ENCODE measurements at places on chromosomes 13 and 19. TPM values are rescaled to one million over a fixed set of nuclear protein-coding genes. Genes with fewer than 3 reads are reported as not detected.
A peak's percentile ranks its signal among the peaks of the same experiment; 100 is the strongest.

DNA sequence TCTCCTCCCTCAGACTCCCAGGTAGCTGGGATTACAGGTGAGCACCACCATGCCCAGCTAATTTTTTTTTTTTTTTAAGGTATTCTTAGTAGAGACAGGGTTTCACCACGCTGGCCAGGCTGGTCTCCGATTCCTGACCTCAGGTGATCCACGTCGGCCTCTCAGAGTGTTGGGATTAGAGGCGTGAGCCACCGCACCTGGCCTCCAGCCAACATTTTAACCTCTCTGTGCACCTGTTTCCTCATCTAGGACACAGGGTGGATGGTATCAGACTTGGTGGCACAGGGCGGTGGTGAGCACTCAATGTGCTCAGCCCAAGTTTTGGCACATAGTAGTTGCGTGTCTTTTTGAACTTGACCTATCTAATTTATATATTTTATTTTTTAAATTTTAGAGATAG lies 12.5 kb downstream of the APBA3 start:
- peaks cover 2% of the 10 kb centered on the region for H3K27me3 ChIP-seq
- H3K36me3 ChIP-seq: no peaks in the 10 kb centered on the region
- no peaks in the 10 kb centered on the region for H3K4me1 ChIP-seq
- no peak overlapping the region for H3K4me3 ChIP-seq

GRCh38 chr13:60671386-60671785 lies 274.4 kb downstream of the TDRD3 start:
- no peaks in the 10 kb centered on the region for H3K4me1 ChIP-seq
- DNase-seq: no peak
- no peaks in the 10 kb centered on the region for H3K27me3 ChIP-seq
- no peak overlapping the region for H3K4me3 ChIP-seq
- H3K36me3 ChIP-seq: no peaks in the 10 kb centered on the region
- no peak overlapping the region for H3K27ac ChIP-seq

GRCh38 chr13:61086087-61086486 lies 329.6 kb downstream of the PCDH20 start:
- H3K4me1 ChIP-seq: no peaks in the 10 kb centered on the region
- H3K36me3 ChIP-seq: peaks cover 5% of the 10 kb centered on the region
- no peak for DNase-seq
- H3K27me3 ChIP-seq: no peaks in the 10 kb centered on the region
- H3K4me3 ChIP-seq: no peak overlapping the region

DNA sequence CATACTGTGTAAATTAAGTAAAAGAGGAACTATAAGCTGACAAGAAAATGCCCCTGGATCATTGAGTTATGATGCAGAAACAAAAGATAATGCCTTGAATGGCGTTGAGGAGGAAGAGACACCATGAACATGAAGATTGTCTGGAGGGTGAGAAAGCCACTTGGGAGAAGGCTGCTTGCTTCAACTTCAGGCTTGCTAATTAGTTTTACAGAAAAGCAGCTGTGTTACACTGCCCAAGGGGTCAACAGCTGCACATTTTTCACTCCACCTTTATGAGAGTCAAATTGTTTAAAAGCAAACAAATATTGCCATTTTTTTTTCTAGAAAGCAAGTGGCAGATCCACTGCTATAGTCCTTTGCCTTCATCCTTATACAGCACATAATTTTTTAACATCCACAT lies 35.5 kb upstream of the KLF12 start:
- H3K36me3 ChIP-seq: no peaks in the 10 kb centered on the region
- H3K27ac ChIP-seq: no peak overlapping the region
- no peak for DNase-seq
- H3K4me3 ChIP-seq: no peak overlapping the region
- peaks cover 7% of the 10 kb centered on the region for H3K4me1 ChIP-seq

DNA sequence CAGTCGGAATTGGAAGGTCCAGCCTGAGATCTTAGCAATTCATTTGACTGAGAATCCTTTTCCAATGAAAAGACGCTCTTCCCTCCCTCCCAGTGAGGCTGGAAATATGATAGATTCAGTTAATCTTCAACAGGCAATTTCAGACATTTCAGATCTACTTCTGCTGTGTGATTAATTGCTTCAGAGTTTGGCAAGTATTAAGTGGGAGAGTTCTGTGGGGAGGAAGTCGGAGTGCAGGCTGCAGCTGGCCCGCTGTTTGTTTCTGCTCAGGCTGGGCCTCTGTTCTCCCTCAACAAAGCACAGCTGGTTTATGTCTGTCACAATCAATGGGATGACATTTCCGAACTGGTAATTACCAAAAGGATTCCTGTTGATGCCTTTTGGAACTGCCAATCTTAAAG lies 178.2 kb downstream of the NDFIP2 start:
- H3K4me1 ChIP-seq: no peaks in the 10 kb centered on the region
- DNase-seq: no peak
- H3K27ac ChIP-seq: no peak overlapping the region
- H3K4me3 ChIP-seq: no peak overlapping the region
- H3K27me3 ChIP-seq: peaks cover 14% of the 10 kb centered on the region
- H3K36me3 ChIP-seq: no peaks in the 10 kb centered on the region

DNA sequence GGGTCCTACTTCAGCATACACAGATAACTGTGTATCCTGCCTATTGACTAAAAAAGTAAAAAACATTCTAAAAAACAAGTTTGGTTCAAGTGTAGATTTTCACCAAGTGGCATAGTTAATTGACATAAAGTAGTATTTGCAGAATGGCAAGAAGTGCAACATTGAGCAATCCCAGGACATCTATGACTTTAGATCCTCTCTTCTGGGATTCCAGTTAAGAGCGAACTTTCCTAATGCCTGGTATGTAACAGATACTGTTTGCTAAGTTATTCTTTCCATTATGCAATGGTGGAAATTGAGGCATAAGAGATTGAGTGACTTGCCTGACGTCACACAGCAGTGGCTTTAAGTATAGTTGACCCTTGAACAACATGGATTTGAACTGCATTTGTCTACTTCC lies 96.1 kb downstream of the ZMYM2 start:
- H3K4me1 ChIP-seq: peaks cover 2% of the 10 kb centered on the region
- no peak for DNase-seq
- H3K4me3 ChIP-seq: no peak overlapping the region
- H3K27me3 ChIP-seq: no peaks in the 10 kb centered on the region
- H3K27ac ChIP-seq: no peak overlapping the region
- peaks cover 12% of the 10 kb centered on the region for H3K36me3 ChIP-seq

DNA sequence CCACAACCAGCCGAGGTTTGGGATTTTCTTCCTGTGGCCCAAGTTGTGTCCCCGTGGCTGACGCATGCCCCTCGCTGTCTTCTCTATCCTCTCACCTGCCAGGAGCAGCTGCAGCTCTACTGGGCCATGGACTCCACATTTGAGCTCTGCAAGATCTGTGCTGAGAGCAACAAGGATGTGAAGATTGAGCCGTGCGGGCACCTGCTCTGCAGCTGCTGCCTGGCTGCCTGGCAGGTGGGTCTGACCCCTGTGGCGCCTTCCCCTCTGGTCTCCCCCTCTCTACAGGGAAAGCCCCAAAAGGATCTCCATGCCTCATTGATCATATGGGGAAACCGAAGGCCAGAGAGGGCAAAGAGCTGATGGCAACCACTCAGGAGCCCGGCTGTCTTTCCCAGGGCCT lies 14.6 kb downstream of the CBLC start:
- DNase-seq: no peak
- H3K4me3 ChIP-seq: no peak overlapping the region
- H3K27ac ChIP-seq: no peak overlapping the region

- no peak for DNase-seq
- H3K36me3 ChIP-seq: peaks cover 4% of the 10 kb centered on the region
- peaks cover 19% of the 10 kb centered on the region for H3K4me1 ChIP-seq
- H3K27me3 ChIP-seq: peaks cover 15% of the 10 kb centered on the region
- H3K27ac ChIP-seq: no peak overlapping the region
- H3K4me3 ChIP-seq: no peak overlapping the region
Measured at GRCh38 chr19:46019270-46019669, 3.6 kb downstream of the PGLYRP1 start.

- no peaks in the 10 kb centered on the region for H3K4me1 ChIP-seq
- no peaks in the 10 kb centered on the region for H3K27me3 ChIP-seq
- H3K36me3 ChIP-seq: no peaks in the 10 kb centered on the region
- H3K27ac ChIP-seq: no peak overlapping the region
- H3K4me3 ChIP-seq: no peak overlapping the region
Measured at GRCh38 chr13:91459485-91459884, 61.1 kb downstream of the GPC5 start.

DNA sequence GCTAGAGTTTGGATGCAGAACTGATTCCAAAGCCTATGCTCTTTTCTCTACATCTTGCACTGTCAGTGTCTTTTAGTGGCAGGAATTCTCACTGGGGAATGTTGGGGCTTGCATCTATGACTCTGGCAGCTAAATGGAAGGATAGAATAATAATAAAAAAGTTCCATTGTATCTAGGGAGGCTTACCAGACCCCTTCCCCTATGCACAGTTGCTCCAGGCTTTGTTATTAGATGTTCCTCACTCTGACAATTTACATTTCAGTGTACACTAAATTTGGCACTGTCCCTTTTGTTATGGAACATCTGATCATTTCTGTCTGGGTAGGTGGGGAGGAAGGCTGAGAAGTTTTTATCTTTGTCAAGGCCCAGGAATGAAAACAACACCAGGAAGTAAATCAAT lies 3.7 kb upstream of the TRIM13 start:
- no peaks in the 10 kb centered on the region for H3K27me3 ChIP-seq
- H3K4me1 ChIP-seq: peaks cover 10% of the 10 kb centered on the region
- no peak overlapping the region for H3K27ac ChIP-seq
- no peak overlapping the region for H3K4me3 ChIP-seq
- peaks cover 4% of the 10 kb centered on the region for H3K36me3 ChIP-seq

The CYP2F1 gene
- total RNA-seq: not detected

DNA sequence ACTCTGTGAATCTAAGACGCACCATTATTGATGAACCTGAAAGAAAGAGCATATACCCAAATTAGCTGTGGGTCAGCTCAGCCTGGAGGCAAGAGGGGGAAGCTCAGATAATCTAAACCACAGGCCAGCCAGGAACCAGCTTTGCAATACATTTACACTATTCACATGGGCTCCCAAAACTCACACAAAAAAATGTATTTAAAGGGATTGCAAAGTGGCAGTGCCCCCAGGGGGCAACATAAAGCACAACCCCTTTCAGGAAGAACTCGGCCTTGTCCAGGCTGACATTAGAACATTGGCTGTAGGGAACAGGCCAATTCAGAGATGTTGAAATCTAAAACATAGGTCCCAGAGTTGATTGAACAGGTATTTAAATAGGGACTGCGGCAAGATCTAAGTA lies 3.2 kb upstream of the PROZ start:
- peaks cover 9% of the 10 kb centered on the region for H3K36me3 ChIP-seq
- no peak for DNase-seq
- peaks cover 27% of the 10 kb centered on the region for H3K4me1 ChIP-seq
- no peak overlapping the region for H3K4me3 ChIP-seq
- H3K27ac ChIP-seq: no peak overlapping the region

The ZNF112 gene
- 4.3 TPM for total RNA-seq

DNA sequence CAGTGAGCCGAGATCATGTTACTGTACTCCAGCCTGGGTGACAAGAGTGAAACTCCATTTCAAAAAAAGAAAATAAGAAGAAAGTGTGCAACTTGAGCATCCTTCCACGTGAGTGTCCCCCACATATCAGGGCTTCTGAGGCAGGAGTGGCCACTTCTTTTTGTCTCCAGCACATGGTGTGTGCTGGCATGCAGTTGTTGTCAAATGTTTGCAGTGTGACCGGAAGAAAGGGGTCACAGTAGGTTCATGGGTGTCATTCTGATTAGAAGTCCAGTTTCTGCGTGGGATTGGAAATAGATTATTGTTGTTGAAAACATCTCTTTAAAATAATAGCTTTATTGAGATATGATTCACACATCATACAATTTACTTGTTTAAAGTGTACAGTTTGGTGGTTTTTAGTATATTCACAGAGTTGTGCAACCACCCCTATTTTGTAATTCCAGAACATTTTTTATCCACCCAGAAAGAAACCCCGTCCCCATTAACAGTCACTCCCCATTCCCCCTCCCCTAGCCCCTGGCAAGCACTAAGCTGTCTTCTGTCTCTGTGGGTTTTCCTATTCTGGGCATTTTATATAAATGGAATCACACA lies 2.2 kb downstream of the CRTC1 start:
- H3K4me1 ChIP-seq: peaks cover 24% of the 10 kb centered on the region
- no peaks in the 10 kb centered on the region for H3K36me3 ChIP-seq
- no peaks in the 10 kb centered on the region for H3K27me3 ChIP-seq
- H3K27ac ChIP-seq: no peak overlapping the region

- peaks cover 5% of the 10 kb centered on the region for H3K27me3 ChIP-seq
- H3K4me3 ChIP-seq: peak overlapping the region; percentile 94
- no peaks in the 10 kb centered on the region for H3K36me3 ChIP-seq
- H3K27ac ChIP-seq: peak overlapping the region; percentile 98
Measured at GRCh38 chr19:18322318-18322758, 538 bp downstream of the LSM4 start.

DNA sequence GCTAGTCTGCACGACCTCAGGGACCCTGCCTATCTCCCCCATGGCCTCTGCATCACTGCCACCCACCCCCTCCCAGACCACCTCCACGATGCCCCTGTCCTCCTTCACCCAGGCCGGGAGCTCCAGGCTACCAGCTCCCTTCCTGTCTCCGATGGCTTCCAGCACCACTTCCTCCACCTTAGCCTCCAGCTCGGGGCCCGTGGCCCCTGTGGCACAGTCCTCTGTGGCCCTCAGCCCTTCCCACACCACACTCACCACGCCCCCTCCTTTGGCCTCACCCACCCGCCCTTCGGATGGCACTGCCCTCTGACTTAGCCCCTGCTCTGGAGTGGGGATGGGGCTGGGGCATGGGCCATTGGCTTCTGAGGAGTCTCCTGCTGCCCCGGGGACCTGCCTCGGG lies 7.2 kb downstream of the PALM3 start:
- no peak overlapping the region for H3K27ac ChIP-seq
- no peak for DNase-seq
- H3K36me3 ChIP-seq: peaks cover 5% of the 10 kb centered on the region
- H3K4me1 ChIP-seq: peaks cover 4% of the 10 kb centered on the region

The MCF2L gene
- total RNA-seq: not detected

The ZNF563 gene
- 1.7 TPM for total RNA-seq

The AMER2 gene
- not detected for total RNA-seq

DNA sequence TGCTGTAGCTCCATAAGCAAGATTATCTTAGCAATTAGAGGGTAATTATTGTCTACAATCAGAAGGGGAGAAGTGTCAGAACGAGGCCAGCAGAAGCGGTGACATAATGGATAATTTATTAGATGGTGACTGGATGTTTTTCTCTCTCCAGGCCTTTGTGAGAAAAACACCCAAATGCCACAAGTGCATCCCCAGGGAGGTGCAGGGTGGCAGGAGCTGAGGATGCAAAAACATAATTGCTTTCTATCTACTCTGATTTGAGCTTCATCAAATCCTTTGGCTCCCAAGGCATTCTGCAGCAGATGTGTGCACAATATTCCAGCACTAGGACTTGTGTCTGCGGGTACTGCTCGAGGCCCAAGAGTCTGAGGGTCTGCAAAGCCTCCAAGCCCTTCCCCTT lies 220.1 kb upstream of the SERP2 start:
- peaks cover 10% of the 10 kb centered on the region for H3K4me1 ChIP-seq
- peaks cover 11% of the 10 kb centered on the region for H3K27me3 ChIP-seq
- no peak overlapping the region for H3K27ac ChIP-seq
- H3K4me3 ChIP-seq: no peak overlapping the region

The ZNF471 gene
- total RNA-seq: 1.9 TPM

The OVOL3 gene
- not detected for total RNA-seq

- H3K27ac ChIP-seq: no peak overlapping the region
- H3K4me1 ChIP-seq: peaks cover 8% of the 10 kb centered on the region
- no peak for DNase-seq
- peaks cover 47% of the 10 kb centered on the region for H3K36me3 ChIP-seq
Measured at GRCh38 chr13:99347911-99348451, 40.8 kb upstream of the GPR183 start.

GRCh38 chr13:50580684-50581305 lies 262.7 kb downstream of the DLEU7 start:
- no peak overlapping the region for H3K4me3 ChIP-seq
- H3K27me3 ChIP-seq: peaks cover 16% of the 10 kb centered on the region
- peak; percentile 8 for DNase-seq
- no peaks in the 10 kb centered on the region for H3K36me3 ChIP-seq
